ENCODE measurements at places on chromosomes 7 and 10.

GRCh38 chr7:116083796-116084195 is 53.2 kb upstream of the TFEC start:
- DNase-seq = no peak

- DNase-seq = no peak
Measured at GRCh38 chr10:132536241-132536876, 1.2 kb upstream of the INPP5A start.

DNA sequence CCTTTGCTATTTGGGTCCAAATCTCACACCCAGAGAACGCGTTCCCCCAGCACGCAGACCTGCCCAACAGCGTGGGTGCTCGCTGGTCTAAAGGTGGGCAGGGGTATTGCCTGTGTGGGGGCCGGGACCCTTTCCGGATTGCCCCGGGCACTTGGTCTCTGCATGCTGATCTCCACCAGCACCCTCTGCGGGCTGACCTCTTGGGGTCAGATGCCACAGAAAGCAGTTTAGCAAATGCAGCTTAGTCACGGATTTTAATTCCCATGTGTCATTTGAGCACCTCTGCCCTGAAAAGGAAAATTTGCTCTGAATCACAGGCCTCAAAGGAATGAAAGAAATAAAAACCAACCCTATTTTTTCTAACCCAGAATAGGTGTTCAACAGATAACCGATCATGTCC is 46.7 kb downstream of the PKD1L1 start:
- DNase-seq = no peak

- no peak for DNase-seq
Measured at GRCh38 chr10:48805411-48805810, 120.7 kb downstream of the WDFY4 start.

- no peak for DNase-seq
Measured at GRCh38 chr10:548238-548901, 141.1 kb downstream of the DIP2C start.

DNA sequence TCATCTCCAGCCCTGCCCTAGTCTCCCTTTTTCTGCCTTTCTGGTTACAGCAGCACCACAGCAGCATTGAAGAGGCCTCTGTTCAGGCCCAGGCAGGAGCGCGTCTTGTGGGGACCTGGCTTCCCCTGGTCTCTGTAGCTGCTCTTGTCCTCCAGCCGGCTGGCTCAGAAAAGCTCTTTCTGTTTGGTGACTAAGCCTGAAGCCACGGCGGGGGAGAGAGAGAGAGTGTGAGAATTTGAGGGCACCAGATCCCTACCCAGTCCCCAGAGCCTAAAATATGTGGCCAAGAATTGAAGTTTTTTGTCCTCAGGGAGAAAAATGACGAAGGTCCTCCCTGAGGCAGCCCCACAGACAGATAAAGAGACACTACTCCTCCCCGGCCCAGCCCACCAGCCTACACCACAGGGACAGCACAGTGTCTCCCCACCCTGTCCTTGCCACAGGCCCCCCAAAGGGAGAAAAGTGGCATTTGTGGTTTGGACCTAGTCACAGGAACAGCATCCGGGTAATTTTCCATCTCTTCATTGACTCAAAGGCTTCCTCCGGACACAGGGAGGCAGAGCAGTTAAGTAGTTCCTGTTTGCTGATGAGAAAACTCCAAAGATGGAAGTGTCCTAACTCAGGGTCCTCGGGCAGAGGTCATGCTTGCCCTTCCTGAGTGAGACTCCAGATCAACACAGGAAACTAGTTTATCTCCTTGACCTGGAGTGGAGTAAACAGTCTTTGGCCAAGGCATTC is 13.3 kb upstream of the FAM180A start:
- no peak for DNase-seq
